ENCODE measurements at places on chromosomes 2 and 18. TPM values are rescaled to one million over a fixed set of nuclear protein-coding genes. Genes with fewer than 3 reads are reported as not detected.
A peak's percentile ranks its signal among the peaks of the same experiment; 100 is the strongest.

GRCh38 chr18:3966642-3967358 lies 488.3 kb downstream of the DLGAP1 start:
- no peak overlapping the region for H3K27ac ChIP-seq
- H3K36me3 ChIP-seq = no peaks in the 10 kb centered on the region
- H3K27me3 ChIP-seq = no peaks in the 10 kb centered on the region

DNA sequence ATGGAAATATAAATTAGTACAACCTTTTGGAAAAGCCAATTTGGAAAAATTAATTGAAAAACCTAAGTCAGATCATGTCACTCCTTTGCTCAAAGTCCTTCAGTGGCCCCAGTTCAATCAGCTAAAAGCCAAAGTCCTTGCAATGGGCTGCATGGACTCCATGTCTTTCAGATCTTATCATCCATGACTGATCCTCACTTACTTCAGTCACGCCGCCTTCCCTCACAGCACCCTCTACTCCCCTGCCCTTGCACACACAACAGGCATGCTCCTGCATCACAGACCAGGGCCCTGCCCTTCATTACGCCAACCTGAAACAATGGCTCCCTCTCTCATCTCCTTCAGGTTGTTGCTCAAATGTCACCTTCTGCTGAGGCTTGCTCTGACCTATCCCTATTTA lies 15.6 kb downstream of the KANSL3 start:
- H3K4me3 ChIP-seq = no peak overlapping the region
- DNase-seq = no peak
- H3K27me3 ChIP-seq = no peaks in the 10 kb centered on the region
- peaks cover 18% of the 10 kb centered on the region for H3K4me1 ChIP-seq

DNA sequence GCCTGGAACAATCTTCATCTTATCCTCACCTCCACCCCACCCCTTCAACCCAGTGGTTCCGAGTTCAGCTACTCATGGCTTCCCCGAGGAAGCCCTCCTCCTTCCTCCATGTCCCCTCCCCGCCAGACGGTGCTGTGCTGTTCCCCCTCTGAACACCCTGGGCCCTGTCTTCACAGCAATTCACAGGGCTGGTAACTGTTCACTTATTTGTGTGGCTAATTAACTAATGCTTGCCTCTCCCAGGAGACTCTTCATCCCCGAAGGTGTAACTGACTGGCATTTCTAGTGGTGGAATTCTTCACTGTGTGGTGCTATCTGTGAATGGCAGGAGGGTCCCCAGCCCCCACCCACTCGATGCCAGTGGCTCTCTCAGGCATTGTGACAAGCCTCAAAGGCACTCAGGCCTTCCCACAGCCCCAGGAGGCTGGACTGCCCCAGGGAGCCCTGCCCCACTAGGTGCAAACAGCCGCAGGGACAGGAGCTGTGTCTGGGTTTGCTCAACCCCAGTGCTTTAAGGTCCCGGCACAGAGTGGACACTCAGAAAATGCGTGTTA lies 133.7 kb upstream of the ID2 start:
- no peak overlapping the region for H3K4me3 ChIP-seq
- no peak overlapping the region for H3K27ac ChIP-seq
- H3K27me3 ChIP-seq = no peaks in the 10 kb centered on the region
- no peak for DNase-seq
- no peaks in the 10 kb centered on the region for H3K36me3 ChIP-seq
- peaks cover 24% of the 10 kb centered on the region for H3K4me1 ChIP-seq

Gene DSC3
- total RNA-seq = not detected

GRCh38 chr2:153432381-153432780 lies 46.2 kb downstream of the RPRM start:
- H3K4me1 ChIP-seq = no peaks in the 10 kb centered on the region
- no peaks in the 10 kb centered on the region for H3K36me3 ChIP-seq
- H3K27me3 ChIP-seq = no peaks in the 10 kb centered on the region
- no peak for DNase-seq

DNA sequence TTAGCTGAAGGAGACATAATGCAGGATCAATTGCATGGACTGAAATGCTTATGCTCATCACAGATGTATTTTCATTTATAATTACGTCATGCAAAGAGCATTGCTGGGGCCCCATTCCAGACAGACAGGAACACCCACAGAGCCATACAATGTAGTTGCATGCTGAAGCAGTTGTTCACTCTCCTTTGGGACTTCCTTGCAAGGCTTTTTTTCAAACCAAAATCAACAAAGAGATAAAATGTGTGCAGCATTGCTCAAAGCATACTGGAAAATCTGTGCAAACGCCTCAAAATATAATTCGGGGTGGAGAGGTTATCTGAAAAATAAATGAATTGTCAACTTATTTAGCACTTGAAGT lies 463.2 kb downstream of the CDH2 start:
- peak overlapping the region; percentile 95 for H3K27ac ChIP-seq
- H3K36me3 ChIP-seq = no peaks in the 10 kb centered on the region
- H3K4me1 ChIP-seq = peaks cover 34% of the 10 kb centered on the region
- no peak overlapping the region for H3K4me3 ChIP-seq
- no peaks in the 10 kb centered on the region for H3K27me3 ChIP-seq
- DNase-seq = peak; percentile 70

Gene CD207
- 0.08 TPM for total RNA-seq

GRCh38 chr2:199596549-199596948 lies 138.8 kb upstream of the SATB2 start:
- H3K4me3 ChIP-seq = no peak overlapping the region
- no peaks in the 10 kb centered on the region for H3K27me3 ChIP-seq
- peak; percentile 71 for DNase-seq
- H3K4me1 ChIP-seq = no peaks in the 10 kb centered on the region

DNA sequence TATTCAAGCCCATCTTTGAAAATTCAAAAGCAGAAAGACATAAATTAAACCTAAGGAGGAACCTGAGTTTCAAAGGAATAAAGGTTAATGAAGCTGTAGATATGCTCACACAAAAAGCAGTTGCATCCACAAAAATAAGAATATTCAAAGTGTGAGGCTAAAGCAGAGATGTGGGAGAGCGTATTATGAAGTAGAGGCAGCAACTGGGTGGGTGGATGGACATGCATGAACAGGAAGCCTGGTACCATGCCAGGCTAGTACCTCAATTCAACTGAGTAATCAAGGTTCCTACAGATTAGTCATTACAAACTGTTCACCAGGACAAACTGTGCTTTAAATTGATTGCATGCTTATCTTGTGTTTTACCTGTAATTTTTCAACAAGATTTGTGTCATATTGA lies 330.0 kb upstream of the PKDCC start:
- H3K4me3 ChIP-seq = no peak overlapping the region
- no peak for DNase-seq
- H3K36me3 ChIP-seq = no peaks in the 10 kb centered on the region
- peaks cover 25% of the 10 kb centered on the region for H3K4me1 ChIP-seq
- H3K27me3 ChIP-seq = no peaks in the 10 kb centered on the region

DNA sequence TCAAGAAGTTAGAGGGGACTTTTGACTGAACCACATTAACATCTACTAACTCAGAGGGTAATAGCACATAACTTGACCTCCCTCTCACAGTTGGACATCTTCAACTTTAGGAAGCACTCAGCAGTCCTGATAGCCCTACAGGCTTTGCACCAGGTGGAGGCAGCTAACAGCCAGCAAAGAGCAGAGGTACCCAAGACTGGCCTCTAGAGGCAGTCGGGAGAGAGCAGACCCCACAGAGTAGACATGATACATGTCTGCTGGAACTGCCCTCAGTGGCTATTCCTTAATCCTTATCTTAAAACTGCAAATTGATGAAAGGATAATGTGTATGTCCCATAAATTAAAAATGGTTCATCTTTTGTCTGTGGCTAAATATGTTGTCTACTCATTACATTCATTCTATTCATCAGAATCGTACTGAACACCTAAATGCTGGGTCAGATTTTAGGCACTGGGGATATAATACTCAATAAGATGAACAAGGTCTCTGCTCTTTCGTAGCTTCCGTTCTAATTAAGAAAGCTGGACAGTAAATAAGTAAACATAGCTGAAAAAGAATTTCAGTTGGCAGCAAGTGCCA lies 49.8 kb downstream of the CAB39 start:
- no peaks in the 10 kb centered on the region for H3K27me3 ChIP-seq
- peak; percentile 13 for DNase-seq
- no peak overlapping the region for H3K4me3 ChIP-seq
- peaks cover 6% of the 10 kb centered on the region for H3K4me1 ChIP-seq

GRCh38 chr2:229370509-229370908 lies 99.4 kb upstream of the PID1 start:
- no peak for DNase-seq
- no peaks in the 10 kb centered on the region for H3K27me3 ChIP-seq
- H3K4me1 ChIP-seq = no peaks in the 10 kb centered on the region
- H3K36me3 ChIP-seq = no peaks in the 10 kb centered on the region

GRCh38 chr18:3648641-3649040 lies 198.7 kb downstream of the TGIF1 start:
- H3K27me3 ChIP-seq = no peaks in the 10 kb centered on the region
- no peak overlapping the region for H3K27ac ChIP-seq
- H3K36me3 ChIP-seq = no peaks in the 10 kb centered on the region

DNA sequence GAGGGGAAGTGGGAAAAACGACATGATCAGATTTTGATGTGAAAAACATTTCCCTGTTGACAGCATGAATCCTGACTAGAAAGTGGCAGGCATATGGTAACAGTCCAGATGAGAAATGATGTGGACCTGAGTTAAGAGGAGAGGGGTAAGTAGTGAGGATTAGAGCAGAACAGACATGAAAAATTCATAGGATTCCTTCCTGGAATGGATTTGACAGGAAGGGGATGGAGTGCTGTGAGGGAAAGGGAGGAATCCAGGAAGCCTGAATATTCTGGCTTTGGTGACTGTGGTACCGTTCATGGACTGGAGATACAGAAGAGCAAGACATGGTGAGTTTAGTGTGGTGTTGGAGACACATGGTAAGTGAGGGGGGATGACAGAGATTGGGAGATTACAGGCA lies 115.4 kb downstream of the TMEM131 start:
- no peak overlapping the region for H3K4me3 ChIP-seq
- H3K27me3 ChIP-seq = no peaks in the 10 kb centered on the region
- peaks cover 7% of the 10 kb centered on the region for H3K36me3 ChIP-seq
- no peak overlapping the region for H3K27ac ChIP-seq
- no peaks in the 10 kb centered on the region for H3K4me1 ChIP-seq

Gene FAM124B
- 0.56 TPM for total RNA-seq

DNA sequence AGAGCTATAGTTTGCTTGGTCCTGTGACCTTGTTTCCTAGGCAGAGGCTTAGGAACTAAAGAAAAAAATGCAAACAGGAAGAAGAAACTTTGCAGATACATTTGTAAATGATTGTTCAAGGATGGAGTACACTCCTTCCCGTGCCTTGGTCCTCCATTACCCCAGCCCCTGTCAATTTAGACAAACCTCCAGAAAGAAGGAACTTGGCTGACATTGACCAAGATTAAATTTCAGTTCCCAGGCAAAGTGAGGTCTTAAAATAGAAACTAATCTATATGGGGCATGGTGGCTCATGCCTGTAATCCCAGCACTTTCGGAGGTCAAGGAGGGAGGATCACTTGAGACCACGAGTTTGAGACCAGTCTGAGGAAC lies 179.9 kb upstream of the FN1 start:
- H3K4me3 ChIP-seq = no peak overlapping the region
- DNase-seq = no peak
- H3K27ac ChIP-seq = no peak overlapping the region

Gene ANKRD62
- total RNA-seq = not detected

DNA sequence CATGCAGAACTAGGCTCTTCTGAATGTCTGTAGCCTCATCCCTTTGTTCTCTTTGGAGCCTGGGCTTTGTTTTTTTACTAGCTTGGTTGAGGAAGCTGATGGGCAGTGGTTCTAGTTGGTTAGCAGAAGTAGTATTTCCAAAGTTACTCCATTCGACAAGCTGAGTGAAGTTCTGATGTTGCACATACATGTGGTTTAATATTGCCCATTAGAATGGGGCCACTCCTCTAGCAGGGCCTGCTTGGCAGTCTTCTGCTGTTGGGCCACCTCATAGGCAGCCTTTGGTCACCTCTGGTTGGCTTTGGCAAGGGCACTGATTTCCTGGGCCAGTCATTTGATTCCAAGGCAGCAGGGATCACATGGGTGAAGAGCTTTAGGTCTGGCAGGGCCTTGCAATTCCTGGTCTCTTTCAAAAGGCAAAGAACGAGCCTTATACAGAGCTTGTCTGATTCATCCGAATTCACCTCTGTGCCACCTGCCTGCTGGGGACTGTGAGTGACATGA lies 2.5 kb downstream of the RPIA start:
- no peaks in the 10 kb centered on the region for H3K4me1 ChIP-seq
- no peaks in the 10 kb centered on the region for H3K27me3 ChIP-seq
- DNase-seq = no peak
- no peak overlapping the region for H3K27ac ChIP-seq
- H3K36me3 ChIP-seq = peaks cover under 1% of the 10 kb centered on the region

Gene PLEKHH2
- 7.1 TPM for total RNA-seq

Gene FLACC1
- 0.55 TPM for total RNA-seq

DNA sequence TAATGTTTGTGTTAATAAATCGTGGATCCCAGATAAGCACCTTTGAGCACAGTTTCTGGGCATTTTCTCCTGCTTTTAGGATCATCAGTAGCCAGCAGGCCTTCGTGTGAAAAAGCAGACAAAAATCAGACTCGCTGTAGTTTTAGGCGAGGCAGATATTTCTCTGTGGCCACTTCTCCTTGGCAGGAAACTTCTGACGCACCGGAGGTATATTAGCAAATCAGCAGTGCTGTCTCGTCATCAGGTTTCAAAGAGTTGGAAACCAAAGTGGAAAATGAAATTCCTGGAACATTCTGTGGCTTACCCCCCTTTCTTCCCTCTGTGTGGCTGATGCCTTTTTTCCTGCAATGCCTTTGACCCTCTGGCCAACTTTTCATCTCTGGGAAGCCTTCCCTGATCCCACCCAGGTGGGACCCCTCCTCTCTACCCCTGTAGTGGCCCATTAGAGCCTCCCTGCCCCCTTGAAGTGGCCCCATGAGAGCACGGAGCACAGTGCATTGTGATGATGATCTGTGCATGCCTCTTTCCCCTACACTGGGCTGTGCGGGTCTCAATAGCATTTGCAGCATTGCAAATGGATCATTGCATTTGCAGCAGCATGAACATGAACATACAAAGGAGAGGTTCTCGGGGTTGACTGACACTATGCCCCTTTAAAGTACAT lies 93.3 kb downstream of the RNF144A start:
- H3K27ac ChIP-seq = no peak overlapping the region
- no peaks in the 10 kb centered on the region for H3K36me3 ChIP-seq
- no peak overlapping the region for H3K4me3 ChIP-seq
- H3K27me3 ChIP-seq = no peaks in the 10 kb centered on the region
- no peak for DNase-seq
- H3K4me1 ChIP-seq = peaks cover 14% of the 10 kb centered on the region

DNA sequence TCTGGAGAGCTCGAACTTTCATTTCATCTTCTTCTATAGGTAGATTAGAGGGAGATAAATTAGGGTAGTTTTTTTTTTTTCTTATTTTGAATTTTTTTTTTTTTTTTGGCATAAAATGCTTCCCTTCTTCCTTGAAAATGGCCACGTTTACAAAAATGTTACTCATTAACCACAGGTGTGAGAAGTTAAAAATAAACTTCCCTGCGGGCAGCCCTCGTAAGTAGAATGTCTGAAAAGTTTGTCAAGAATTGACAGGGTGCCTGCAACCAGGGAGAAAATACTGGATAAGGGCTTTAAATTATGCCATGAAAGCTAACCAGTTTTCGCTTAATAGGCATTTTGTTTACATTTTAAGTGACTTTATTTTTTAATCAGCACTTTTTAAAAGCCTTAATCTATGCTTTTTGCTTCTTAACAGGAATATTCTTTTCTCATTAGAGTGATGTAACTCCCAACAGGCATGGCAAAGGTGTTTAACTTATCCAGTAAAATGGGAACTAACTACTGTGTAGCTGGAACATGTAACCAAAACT lies 4.2 kb upstream of the FN1 start:
- DNase-seq = no peak
- H3K27me3 ChIP-seq = no peaks in the 10 kb centered on the region
- no peak overlapping the region for H3K27ac ChIP-seq
- H3K4me3 ChIP-seq = no peak overlapping the region
- no peaks in the 10 kb centered on the region for H3K36me3 ChIP-seq
